Sigmoid colon (tissue), 7 donors: ENCODE measurements at places on chromosomes 2 and 18.

DNA sequence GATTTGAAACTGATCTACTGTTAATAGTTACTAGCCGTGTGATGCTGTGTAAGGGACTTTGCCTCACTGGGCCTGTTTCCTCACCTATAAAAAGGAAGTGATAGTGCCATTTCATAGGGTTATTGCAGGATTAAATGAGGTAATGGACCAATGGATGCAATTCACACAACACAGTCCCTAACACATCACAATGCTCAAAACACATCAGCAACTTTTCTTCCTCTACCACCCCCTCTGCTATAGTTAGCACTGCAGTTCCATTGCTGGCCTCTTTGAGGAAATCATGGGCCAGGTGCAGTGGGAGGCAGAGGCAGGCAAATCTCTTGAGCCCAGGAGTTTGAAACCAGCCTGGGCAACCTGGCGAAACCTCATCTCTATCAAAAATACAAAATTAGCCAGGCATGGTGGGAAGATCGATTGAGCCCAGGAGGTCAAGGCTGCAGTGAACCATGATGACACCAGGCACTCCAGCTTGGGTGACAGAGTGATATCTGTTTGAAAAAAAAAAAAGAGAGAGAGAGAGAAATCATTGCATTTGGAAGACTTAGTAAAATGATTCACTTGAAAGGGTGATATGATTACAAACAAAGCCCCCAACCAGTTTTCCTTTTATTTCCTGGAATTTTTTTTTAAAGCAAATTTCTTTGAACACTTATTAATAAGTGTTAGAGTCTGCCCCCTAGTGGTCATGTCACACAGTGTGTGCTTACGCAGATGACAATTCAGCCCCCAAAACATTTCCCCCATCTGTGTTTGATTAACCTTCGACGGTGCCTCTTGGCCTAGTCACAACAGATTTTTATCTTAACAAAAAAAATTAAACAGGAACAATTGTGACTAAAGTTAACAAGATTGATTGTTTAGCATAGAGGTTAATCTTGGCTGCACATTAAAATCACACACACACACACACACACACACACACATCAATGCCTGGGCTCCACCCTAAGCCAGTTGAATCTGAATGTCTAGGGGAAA, 88.6 kb upstream of the BCL11A start:
- DNase-seq = no peak

- no peak for DNase-seq
Measured at GRCh38 chr2:142180820-142181533, 50.2 kb upstream of the LRP1B start.

DNA sequence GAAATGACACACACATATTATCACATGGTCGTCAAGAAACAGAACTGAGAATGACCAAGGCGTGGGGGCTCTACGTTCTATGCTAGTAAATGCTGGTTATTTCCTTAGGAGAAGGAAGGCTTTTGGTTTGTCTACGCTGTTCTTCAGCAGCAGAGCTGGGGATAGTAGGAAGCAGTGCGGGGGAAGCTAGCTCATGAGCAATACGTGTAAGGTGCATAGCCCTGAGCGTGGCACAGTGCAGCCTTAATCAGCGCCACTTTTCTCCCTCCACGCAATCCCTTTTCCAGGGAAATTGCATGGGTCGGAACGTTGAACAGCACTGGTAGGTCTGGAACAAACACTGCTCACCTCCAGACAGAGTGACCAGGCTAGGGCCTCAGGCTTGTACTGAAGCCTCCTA, 199.6 kb upstream of the FBXO11 start:
- DNase-seq = no peak

GRCh38 chr2:195632856-195633572, 24.0 kb upstream of the SLC39A10 start:
- no peak for DNase-seq

- no peak for DNase-seq
Measured at GRCh38 chr2:193517615-193518014, 1322.9 kb upstream of the TMEFF2 start.

DNA sequence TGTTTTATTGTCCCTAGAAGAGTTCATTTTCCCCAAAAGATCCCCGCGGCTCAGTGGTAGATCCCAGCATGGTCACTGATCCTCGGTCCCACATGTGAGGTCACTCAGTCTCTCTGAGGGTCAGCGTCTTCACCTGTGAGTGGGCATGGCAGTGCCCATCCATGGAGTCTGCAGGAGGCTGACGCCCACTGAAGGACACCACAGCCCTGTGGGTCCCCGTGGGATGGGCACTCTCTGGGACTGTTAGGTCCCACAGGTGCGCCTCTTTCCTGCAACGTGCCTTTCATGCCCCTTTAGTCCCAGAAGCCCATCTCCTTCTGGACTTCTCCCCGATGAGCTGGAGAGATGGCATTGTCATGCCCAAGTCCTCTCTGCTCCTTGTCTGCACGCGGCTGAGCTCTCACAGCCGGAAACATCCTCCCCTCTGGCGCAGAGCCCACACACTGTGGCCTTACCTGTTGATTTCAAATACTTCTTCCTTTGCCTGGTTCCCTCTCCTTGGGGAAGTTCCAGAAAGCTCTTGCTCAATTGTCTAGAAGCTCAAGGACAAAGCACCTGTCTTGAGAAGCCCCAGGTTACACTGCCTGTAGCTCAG, 75.9 kb downstream of the PTGR3 start:
- DNase-seq = no peak

DNA sequence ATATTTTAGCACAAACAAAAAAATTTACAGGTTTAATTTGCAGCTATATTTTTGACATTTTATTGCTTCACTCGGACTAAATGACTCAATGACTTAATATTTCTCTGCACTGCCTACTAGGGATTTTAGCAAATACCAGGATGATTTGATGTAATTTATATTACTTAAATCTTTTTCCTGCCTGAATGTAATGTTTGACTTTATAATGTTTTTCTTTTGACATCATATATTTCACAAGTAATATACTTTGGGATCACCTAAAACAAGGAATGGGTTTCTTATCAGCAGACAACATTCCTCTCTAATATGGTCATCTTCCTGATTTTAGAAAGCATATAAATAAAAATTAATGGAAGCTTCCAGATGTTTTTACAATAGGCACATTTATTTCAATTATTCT, 253.2 kb upstream of the EPC2 start:
- no peak for DNase-seq

GRCh38 chr2:133607679-133608078, 39.4 kb upstream of the NCKAP5 start:
- DNase-seq = no peak

GRCh38 chr2:70552501-70553333, 909 bp downstream of the TGFA start:
- DNase-seq = no peak

DNA sequence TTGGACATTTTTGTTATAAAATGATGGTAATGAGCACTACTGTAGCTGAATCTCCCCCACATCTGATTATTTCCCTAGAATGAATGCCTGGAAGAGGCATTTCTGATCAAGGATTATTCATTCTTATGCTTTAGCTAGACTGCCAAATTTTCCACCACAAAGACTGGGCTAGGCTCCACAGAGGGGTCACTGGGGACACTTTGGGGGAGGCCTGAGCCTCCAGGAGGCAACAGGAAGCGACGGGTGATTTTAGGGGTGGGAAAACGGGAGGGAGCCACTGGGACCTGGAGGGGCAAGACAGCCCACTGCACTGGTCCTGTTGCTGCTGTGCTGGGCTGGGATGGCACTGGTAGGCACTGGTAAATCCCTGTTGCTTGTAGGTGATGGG, 2.4 kb upstream of the ASB1 start:
- no peak for DNase-seq

DNA sequence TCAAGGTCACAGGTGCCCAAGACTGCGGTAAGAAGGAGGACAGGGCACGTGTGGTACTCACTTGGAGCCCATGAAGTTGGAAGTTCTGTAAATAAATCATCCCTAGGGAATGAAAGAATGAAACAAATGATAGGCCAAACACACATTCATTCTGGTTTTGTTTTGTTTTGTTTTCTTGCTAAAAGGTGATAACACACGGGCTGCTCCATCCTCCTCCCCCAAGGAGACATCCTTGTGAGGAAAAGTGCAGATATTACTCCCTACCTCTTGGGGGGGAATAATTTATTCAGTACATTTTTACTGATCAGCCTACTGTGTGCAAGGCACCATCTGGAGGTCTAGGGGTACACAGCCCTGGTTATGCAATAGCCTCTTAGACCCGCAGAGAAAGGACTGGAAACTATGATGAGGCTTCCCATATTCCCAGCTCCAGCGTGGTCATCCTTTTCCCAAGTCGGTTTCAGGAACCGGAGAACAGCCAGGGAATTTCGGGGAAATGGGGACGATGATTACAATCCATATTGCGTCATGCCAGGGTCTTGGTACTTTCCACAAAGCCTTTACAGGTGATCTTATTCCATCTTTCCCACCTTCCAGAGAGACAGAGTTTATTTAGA, 6.3 kb downstream of the RAX start:
- DNase-seq = no peak

- DNase-seq = no peak
Measured at GRCh38 chr18:14976736-14977430, 228.9 kb downstream of the ANKRD30B start.

DNA sequence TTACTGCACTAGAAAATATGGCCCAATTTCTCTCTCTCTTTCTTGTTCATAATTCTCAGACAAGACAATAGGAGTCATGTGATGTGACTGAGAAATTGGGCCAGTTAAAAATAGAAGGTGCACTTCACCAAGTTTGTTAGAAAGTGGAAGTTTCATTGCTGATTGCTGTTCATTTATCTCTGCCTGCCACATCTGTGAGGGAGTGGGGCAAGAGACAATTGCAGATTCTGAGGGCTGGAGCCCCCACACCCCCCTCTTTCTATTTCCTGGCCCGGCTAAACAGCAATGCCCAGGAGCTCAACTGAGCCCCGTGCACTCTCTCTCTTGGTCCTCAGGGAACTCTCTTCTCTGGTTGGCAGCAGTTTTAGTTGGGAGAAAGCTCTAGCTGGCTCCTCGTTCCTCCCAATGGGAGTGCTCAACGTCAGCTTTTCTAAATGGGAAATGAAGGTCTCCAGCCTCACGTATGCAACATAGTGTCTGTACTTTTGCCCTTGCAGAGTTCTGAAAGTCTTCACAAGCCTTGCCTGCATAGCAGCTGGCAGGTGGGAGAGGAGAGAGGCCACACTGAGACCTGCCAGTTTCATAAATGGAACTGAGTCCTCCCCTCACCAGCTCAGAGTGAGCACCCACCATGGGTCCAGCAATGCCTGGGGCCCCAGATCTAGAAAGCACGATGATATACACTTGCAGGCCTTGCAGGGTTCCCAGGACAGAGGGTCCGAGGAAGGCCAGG, 115.7 kb downstream of the MYCN start:
- no peak for DNase-seq

DNA sequence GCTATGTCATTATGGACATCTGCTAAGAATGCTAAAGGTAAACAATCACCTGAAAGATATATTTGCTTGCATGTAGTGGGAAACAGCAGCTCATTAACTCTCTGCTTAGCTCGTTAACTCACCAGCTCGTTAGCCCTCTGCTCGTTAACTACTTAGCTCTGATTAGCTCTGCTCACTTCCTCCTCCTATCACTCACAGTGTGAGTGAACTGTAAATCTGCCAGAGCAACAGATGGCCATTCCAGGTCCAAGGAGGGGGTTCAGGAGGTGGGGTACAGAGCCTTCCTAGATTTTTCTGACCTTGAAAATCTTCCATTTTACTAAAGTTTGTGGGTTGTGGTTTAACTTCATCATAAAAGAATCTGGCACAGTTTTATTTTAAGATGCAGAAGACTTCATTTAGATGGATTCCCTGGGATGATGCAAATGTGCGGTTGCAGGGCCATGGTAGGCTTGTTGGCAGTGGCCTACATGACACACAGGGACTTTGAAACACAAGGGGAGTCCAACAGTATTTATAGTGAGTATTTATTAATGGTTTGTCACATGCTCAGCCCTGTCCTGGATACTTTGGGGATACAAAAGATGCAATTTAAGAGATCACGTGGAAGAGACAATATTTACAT, 1633.7 kb upstream of the CELF4 start:
- no peak for DNase-seq

- no peak for DNase-seq
Measured at GRCh38 chr2:40432921-40433483, 18.9 kb downstream of the SLC8A1 start.

DNA sequence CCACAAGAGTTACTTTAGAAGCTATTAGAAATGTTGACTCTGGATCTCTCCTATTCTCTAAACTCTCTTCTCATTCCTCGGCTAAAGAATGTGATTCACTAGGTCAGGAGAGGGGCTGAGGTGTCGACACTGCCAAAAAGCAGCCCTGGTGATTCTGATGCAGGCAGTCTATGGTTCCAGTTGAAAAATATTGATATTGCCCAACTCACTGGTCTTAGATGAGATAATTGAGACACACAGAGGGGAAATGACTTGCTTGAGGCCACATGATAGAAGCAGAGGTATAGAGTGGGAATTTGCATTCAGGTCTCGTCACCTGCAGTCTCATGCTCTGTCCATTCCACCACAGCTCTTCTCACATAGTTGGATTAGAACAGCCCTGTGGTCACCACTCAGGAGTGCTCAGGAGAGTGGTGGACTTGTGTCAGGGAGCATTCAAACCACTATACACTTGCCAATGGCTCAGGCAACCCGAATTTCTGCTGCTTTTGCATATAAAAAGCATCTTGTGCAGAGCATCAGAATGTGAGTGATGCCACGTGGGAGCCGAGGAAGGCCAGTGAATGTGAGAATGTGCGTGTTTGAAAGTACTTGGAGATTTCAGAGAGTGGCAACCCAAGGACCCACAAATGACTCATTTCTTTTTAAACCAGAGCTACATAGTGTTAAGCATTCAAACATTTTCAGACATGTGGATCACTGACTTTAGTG, 65.1 kb upstream of the CTLA4 start:
- no peak for DNase-seq

GRCh38 chr2:45278365-45279078, 269.3 kb upstream of the SIX2 start:
- DNase-seq = no peak

- DNase-seq = no peak
Measured at GRCh38 chr2:216206041-216206703, 97.0 kb downstream of the XRCC5 start.

- peak; percentile 49 for DNase-seq
Measured at GRCh38 chr18:11993264-11993916, 12.1 kb downstream of the IMPA2 start.

DNA sequence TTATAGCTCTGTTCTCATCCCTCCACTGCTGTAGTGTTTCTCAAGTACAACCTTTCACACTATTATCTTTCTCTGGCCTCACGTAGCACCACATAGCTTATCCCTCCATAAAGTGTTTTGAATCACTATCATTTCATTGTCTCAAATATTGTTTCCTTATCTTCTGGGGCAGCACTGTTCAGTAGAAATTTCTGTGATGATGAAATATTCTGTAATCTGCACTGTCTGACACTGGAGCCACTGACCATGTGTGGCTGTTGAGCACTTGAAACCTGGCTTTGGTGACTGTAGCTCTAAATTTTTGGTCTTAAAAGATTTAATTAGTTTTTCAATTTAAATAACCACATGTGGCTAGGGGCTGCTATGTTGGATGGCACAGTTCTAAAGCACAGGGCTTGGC, 78.9 kb downstream of the CPS1 start:
- no peak for DNase-seq
